ENCODE measurements at places on chromosomes 7 and 10.
A peak's percentile ranks its signal among the peaks of the same experiment; 100 is the strongest.

- peak; percentile 13 for DNase-seq
Measured at GRCh38 chr7:132771301-132771730, 195.0 kb upstream of the PLXNA4 start.

GRCh38 chr7:150322114-150322832 is 882 bp upstream of the LRRC61 start:
- DNase-seq, result peak; percentile 74

- no peak for DNase-seq
Measured at GRCh38 chr7:112093409-112093808, 112.8 kb downstream of the DOCK4 start.

GRCh38 chr10:116118847-116119246 is 154.2 kb downstream of the GFRA1 start:
- no peak for DNase-seq

DNA sequence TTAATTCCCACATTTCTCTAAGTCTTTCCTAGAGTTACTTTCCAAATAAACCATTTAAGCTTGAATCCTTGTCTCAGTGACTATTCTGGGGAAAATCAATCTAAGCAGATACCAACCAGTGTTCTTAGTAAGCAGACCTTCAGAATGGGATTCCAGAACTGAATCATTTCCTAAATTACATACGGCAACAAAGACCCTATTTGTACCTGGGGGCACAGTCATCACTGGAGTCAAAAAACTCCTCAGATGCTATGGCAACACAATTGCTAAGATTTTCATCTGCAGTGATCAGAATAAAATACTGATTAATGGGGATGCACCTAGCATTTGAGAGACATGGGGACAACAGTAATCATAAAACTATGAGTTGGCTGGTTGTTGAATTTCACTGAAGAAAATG is 284.7 kb upstream of the HGF start:
- DNase-seq, result no peak

DNA sequence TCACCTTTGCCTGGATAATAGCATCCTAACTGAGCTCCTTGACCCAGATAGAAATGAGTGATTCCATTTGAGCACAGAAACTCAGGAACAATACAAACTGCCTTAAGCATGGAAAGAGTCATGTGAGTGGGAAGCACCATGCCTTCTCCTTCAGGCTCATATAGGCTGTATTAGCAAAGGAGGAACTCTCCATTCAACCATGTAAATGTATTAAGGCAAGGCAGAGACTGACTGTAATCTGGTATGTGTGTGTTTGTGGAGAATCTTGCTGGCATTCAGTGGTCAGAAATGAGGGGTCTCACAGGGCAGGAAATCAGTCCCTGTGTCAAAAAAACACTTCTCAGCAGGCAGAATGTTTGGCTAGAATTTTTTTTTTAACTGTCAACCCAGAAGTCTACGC is 40.2 kb downstream of the COA1 start:
- no peak for DNase-seq

DNA sequence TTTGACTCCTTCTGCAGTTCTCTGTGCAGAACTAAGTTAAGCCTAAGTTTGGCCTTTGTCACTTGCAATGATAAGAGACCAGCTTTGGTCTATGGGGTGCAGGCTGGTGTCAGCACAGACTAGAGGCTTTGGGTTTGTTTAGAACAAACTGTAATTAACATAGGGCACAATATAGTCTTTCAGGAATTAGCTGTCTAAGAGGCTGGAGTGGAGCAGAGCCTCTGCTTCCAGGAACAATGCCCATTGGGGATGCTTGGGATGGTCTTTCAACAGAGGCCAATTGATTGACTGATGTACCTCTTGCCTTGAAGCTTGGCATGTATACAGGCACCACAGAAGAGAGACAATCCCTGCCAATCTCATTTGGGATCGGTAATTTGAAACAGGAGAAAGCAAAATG is 4.7 kb downstream of the SUFU start:
- DNase-seq, result no peak

DNA sequence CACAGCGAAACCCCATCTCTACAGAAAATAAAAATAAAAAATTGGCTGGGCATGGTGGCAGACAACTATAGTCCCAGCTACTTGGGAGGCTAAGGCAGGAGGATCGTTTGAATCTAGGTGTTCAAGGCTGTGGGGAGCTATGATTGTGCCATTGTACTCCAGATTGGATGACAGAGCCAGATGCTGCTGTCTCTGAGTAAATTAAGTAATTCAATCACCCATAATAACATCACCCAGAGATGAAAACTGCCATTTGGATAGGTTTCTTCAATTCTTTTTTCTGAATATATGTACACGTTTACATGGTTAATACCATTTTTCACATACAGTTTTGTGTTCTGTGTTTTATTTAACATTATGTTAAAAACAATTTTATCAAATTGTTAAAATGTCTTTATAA is 79.3 kb downstream of the WIPF3 start:
- DNase-seq, result no peak

DNA sequence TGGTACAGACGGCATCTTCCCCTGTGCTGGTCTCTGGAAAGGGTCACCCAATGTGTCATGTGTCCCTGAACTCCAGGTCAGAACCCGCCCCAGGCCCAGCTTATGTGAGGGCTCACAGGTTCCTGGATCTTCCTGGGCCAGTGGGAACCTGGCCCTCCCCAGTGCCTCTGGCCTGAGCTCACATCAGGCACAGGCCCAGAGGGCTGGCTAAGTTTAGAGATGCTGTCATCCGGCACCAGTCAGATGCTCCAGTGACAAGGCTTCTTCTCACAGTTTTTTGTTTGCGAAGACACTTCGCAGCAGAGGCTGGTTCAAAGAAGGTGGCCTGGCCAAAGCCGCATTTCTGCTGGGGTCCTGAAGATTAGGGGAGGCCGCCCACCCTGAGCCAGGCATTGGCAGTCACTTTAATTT is 11.8 kb downstream of the CAMK2B start:
- no peak for DNase-seq

- no peak for DNase-seq
Measured at GRCh38 chr7:130367088-130367755, 13.1 kb upstream of the CPA1 start.

DNA sequence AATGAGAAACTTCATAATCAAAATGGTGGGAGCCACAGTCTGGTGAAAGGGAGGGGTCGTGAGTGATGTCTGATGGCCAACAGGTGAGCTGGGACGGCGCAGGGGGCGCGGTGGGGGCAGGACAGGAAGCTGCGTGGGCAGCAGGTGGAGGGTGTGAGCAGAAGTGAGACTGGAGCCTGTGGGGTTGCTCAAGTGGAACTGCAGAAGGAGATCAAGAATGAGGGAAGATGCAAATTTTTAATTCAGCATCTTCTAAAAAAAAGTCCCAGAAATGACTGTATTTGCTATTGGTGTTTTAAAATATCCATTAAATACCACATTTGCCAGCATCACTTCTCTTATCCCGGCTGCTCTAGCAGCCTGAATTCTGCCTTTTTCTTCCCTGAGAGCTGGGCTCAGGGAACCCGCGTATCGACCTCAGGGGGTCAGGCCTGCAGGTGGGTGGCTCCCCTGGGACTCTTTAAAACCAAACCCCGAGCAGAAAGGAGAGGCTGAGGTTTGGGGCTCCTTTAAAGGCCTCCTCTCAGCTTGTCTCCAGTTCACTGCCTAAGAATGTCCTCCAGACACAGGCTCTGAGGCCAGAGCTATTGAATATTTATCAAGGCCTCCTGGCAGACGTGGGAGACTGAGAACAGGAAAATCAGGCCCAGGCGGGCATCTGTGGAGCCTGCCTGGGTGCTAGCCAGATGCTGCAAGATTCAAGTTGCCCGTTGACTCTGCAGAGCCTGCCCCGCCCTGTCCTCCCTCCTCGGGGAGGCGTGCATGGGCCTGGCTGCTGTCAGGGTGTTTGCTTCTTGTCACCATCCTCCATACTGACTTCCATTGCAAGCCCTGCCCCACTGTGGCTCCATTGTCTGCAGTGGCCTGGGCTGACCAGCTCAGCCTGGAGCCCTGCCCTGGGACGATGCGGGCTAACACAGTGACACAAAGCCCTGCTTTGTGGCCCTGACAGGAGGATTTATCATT is 53.9 kb downstream of the SYPL1 start:
- DNase-seq, result no peak

DNA sequence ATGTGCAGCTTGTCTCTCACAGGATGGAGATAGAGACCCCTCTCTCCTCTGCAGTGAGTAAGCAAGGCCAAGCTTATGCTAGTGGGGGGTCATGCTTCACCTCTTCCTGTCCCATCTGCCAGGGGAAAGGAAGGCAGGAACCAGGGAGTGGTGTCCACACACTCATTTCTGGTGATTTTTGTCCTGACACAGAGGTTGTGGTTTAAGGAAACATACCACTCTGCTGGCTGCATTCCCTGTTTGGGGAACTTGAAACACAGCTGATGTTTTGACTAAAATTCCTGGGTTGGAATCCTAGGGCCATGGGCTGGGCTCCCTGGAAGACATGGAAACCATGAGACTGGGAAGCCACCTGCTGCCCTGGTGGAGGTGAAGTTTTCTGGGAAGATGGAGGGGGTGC is 21.4 kb downstream of the C10orf120 start:
- no peak for DNase-seq

DNA sequence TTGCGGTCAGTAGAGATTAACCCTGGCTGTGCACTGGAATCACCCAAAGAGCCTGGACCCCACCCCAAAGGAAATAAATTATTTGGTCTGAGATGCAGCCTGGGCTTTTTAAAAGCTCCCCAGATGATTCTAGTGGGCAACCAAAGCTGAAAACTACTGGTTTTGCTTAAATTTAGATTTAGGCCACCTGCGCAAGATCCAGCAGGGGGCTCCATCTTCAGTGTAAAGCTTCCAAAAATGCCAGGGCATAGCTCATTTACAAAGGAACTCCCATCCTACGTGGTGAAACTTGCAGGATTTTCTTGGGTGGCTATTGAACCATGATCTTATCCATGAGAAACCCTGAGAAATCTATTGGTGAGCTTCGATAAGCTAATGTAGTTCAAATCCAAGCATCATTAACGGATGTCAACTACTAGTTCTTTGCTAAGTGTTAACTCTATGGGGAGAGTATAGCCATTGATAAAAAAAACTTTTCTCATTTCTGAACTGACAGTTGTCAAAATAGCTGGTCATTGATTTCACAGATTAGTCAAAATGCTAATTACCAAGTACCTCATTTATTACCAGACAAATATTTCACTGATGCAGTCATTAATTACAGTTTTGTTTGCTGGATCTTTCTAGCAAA is 315.3 kb downstream of the LHFPL3 start:
- DNase-seq, result peak; percentile 2

- DNase-seq, result no peak
Measured at GRCh38 chr10:89367529-89367928, 10.3 kb upstream of the IFIT1B start.

GRCh38 chr7:150357270-150357669 is 11.4 kb upstream of the REPIN1 start:
- DNase-seq, result peak; percentile 62

DNA sequence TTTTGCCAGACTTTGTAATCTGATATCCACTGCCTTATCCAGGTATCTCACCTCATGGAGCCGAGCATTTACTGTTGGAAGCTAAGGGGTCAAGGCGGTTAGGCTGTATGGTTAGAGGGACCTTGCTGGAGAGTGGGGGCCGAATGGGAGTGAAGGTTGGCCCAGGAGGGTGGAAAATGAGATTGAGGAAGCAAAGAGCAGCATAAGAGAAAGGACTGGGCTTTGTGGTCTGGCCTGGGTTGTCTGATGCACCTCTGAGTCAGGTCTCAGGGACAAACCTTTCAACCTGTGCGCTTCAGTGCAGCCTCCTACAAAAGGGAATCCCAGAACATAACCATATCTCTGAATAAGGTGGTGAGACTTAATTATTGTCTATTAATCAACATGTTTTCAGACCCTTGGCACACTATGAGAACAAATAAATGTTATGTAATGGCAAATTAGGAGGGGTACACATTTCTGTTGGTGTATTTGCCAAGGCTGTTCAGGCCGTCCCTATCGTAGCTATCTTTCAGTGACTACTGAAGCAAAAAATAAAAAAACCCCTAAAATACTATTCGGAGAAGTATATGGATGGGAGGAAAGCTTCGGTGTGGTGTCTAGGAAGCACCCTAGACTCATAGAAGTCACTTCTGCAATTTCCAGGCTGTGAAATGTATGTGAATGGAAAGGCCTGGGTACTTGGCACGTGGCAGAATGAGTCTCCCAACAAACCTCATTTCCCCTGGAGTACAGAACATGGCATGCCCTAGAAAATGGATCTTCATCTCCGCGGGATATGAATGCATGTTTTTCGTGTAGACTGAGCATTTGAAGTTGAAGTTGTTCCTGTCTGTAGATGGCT is 4.3 kb downstream of the CAMK1D start:
- DNase-seq, result peak; percentile 34

- peak; percentile 47 for DNase-seq
Measured at GRCh38 chr10:123147635-123148413, at the start of gene HMX2. HMX2 (plus strand) TSS chr10:123148136; CDS start chr10:123148379, 243 bp downstream.

DNA sequence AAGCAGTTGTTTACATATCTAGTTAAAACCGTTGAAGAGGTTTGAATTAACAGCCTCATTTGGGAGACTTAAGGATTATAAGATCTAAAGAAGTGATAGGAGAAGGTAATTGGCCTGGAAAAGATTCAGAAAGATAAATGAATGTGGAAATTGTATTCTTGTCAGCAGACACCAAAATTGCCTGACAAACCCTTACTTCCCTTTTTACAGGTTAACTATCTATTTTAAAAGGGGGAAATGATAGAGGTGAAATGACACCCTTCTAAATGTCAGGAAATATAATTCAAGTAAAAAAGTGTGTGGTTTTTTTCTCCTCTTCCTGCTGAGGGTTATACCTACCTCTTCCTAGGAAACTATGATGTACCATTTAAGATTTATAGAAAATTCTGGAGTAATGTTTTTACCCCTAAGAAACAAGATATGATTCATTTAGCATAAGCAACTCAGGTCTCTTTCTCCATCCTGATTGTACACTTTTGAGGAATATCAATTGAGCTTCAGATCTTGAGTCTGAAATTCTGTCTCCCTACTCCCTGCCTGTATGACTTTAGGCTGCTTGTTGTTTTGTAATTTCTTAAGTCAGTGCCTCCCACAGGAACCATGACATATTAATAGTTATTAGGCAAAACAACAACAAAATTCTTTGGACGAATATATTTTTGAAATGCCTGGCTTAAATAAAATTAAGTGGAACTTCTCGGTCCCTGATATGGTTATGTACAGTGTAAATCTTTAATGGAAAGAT is 250.4 kb downstream of the RNLS start:
- DNase-seq, result no peak

DNA sequence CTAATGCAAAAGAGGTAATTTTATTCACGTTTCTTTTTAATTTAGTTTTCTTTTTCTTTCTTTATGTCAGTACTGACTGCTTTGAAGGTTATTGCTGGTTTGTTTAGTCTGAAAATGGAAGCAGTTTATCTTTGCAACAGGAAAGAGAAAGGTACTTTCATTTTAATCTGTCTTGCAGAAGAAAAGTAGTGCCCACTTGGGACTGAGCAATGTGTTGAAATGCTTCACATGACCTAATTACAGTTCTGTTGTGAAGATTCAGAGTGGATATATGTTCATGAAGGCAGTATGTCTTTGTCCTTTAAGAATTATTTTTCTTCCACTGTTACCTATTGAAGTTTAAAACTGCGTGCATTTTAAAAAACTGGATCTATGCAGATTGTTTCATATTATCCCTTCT is 80.1 kb downstream of the ANKIB1 start:
- DNase-seq, result no peak

GRCh38 chr7:115033917-115034459 is 112.1 kb downstream of the MDFIC start:
- DNase-seq, result no peak
